Vagina (tissue), 2 donors: ENCODE measurements at places on chromosomes 3 and 15. TPM values are rescaled to one million over a fixed set of nuclear protein-coding genes. Genes with fewer than 3 reads are reported as not detected.
A peak's percentile ranks its signal among the peaks of the same experiment; 100 is the strongest.

ARL14 gene
- total RNA-seq = not detected

ITIH3 gene
- total RNA-seq = 7.6 TPM

DNA sequence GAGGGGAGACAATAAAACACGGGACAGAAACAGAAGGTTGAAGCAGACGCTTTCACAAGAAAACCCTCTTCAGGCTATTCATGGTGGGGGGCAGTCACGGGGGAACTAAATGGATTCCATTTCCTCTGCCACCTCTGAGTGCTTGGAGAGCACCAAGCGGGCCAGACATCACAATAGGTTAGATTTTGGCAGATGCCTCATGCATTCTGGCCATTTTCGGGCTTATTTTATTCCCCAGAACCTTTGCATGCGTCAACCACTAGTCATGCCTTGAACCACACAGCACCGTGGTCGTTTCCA is 82.2 kb downstream of the RORA start:
- no peak overlapping the region for H3K4me3 ChIP-seq
- DNase-seq = no peak
- H3K36me3 ChIP-seq = no peaks in the 10 kb centered on the region
- H3K27me3 ChIP-seq = no peaks in the 10 kb centered on the region
- H3K4me1 ChIP-seq = no peaks in the 10 kb centered on the region

LARP6 gene
- 50.6 TPM for total RNA-seq

FSTL1 gene
- 387 TPM for total RNA-seq

TGM5 gene
- 8.3 TPM for total RNA-seq

DNA sequence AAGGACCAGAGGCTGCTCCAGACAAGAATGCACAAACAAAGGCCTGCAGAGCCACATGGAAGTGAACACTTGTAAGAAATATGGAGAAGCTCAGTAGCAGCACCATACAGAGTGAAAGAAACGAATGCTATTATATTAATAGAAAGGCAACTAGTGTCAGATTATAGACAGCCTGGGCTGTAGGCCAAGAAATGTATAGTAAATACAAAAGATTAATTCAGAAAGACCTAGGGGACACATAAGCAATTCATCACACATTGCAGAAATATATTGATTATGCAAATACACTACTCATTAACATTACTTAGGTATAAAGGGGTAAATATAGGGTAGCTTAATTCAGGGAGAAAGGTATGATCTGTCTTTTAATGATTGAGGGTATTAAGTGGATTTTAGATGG is 69.5 kb upstream of the GUCA1C start:
- H3K27me3 ChIP-seq = no peaks in the 10 kb centered on the region
- H3K27ac ChIP-seq = no peak overlapping the region
- no peaks in the 10 kb centered on the region for H3K4me1 ChIP-seq
- no peak for DNase-seq

GRCh38 chr3:46848271-46849044 is 14.8 kb downstream of the MYL3 start:
- H3K27ac ChIP-seq = no peak overlapping the region
- peak; percentile 84 for DNase-seq
- H3K36me3 ChIP-seq = no peaks in the 10 kb centered on the region

- no peaks in the 10 kb centered on the region for H3K4me1 ChIP-seq
- DNase-seq = no peak
- no peak overlapping the region for H3K4me3 ChIP-seq
- no peaks in the 10 kb centered on the region for H3K36me3 ChIP-seq
- no peaks in the 10 kb centered on the region for H3K27me3 ChIP-seq
Observed at GRCh38 chr3:110971010-110971601, 100.5 kb upstream of the NECTIN3 start.
